Inflammatory macrophage treated with lipopolysaccharide for 1 hour (primary cell): ENCODE measurements at places on chromosomes 3 and 15.

- peak; percentile 21 for DNase-seq
These were observed 25.3 kb downstream of the EPHB3 start for GRCh38 chr3:184586851-184587250.

DNA sequence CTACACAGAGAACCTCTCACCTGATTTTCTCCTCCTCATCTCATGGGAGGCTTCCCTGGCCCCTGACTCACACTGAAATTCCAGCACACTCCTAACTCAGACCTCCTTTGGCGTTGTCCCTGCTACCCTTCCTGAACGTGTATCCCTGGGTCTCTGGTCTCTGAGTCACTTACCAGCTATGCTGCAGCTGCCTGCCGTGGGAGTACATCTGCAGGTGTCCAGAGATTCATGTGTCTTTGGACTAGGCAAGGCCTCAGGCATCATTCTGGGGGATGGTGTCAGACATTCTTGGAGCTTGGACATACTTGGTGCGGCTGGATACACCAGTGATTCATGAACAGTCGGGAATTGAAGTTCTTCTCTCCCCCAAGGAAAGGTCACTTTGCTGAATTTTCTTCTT, 148.8 kb upstream of the TRIM42 start:
- DNase-seq = no peak

- DNase-seq = no peak
These were observed 6.3 kb downstream of the TBL1XR1 start for GRCh38 chr3:177190756-177191681.

DNA sequence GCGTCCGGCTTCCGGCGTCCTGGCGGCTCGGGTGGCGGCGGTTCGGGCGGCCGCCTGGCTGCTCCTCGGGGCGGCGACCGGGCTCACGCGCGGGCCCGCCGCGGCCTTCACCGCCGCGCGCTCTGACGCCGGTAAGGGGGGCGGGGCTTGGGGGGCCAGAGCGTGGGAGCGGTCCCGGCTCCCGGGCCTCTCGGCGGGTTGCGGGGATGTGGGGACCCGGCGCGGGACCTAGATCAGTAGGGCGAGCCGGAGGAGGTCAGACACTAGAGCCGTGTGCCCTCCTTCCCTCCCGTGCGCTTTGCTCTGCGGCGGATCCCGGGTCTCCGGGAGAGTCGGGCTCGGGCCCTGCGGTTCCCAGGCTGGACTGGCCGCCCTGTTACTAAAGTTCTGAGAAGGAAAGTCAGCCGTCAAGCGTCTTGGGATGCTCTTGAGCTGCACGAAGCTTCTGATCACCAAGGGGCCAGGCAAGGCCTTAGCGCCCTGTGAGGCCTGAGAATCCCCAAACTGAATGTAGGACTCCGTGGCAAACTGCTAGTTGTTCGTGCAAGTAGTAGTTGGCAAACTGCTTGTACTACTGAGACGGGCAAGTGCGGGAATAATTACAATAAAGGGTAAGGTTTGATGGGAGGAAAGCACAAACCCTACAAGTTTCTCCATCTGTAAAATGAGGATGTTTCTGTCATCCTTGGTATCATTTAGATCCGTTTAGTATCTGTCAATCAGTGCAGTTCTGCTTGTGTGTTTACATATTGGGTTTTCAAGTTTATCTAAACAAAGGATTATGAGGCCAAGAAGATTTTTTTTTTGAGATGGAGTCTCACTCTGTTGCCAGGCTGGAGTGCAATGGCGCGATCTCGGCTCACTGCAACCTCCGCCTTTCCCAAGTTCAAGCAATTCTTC, 587 bp downstream of the PIGX start:
- peak; percentile 48 for DNase-seq

- peak; percentile 23 for DNase-seq
These were observed 99.6 kb downstream of the ABI3BP start for GRCh38 chr3:100893590-100893989.

DNA sequence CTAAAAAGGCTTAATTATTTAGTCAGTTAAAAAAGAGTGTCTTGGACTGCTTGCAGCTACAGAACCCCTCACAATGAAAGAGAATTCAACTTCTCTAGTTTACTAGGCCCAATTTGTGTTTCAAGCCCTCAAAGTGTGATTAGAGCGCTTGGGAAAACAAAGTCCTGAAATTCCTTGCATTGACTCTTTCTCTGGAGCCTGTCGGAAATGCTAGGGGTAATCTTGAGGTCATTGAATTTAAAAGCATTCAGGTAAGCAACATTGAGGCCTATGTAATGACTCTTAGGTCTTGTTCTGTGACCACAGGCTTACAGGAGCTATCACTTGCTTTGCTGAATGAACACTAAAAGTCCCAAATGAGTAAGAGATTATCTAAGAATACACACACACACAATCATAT, 186.0 kb downstream of the NLGN1 start:
- DNase-seq = no peak

- DNase-seq = no peak
These were observed 23.0 kb upstream of the GOLGA8J start for GRCh38 chr15:30059771-30060170.

DNA sequence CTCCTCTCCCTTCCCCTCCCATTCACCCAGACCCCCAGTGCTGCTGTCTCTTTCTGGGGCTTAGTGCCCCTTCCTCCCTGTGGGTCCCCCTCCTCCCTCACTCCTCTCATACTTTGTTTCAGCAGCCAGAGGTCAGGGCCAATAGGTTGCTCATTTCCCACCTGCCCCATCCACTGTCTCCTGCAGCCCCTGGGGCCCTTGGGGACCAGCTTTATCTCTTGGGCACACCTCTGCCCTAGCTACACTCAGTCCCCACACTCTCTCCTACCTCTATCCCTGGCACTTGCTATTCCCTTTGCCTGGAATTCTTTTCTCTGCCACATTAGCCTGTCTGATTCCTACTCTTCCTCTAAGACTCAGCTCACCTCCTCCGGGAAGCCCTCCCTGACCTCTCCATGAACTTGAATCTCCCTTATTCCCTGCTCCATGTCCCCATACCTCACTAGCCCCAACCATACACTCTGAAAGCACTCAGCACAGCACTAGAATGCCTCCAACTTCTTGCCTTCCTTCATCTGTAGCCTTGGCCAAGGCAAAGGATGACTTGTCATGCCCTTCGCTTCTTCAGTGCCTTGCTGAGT, 14.6 kb downstream of the ANPEP start:
- DNase-seq = no peak

DNA sequence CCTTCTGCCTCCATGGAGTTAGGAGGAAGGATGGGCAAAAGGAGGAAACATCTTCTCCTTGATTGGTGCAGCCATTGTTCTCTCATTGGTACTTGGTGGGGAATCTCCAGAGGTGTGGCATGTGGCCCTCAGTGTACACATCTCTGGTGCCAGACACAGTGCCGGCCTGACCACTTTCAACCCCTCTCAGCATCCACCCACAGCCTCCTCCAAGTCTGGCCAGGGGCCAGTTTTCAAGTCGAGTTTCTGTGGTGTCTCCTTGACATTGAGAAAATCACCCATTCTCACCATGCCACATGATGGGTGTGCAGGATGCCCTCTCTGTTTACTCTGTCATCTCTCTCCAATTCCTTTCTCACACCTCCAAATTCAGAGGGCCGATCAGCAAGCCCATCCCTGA, 12.8 kb upstream of the FSIP1 start:
- DNase-seq = no peak

DNA sequence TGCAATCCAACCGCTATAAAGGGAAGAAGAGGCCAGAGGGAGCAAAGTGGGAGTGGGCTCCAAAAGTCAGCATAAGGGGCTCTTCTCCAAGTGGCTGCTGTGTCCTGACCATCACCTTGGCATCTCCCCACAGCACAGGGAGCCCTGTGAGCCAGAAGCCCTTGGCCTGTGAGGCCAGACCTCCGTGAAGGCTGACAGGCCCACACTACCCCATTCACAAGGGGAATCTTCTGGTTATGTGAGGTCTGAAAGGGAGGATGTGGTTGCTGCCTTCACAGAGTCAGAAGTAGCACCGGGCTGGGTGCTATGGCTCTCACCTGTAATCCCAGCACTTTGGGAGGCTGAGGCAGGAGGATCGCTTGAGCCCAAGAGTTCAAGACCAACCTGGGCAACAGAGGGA, 2.6 kb upstream of the ULK3 start:
- DNase-seq = no peak

- DNase-seq = peak; percentile 64
These were observed 422.1 kb upstream of the TGFBR2 start for GRCh38 chr3:30184091-30184810.

GRCh38 chr15:62753518-62754221, 288.9 kb upstream of the TPM1 start:
- DNase-seq = no peak

DNA sequence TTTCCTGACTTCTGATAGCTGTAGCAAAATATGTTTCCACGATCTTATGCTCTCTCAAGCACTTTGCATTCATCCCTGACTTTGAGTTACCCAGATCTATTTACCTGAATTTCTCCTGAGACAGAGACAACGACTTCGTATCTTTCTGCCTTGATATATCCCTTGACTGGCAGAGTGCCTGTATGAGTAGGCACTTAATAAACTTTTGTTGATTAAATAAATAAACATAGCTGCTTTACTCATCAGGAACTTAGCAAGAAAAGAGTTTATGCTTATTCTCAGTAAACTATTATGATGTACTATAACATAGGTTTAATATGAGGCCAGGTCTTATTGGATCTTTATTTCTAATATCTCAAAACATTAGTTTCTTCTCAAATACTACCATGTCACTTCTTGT, 85.6 kb upstream of the PHLDB2 start:
- no peak for DNase-seq

GRCh38 chr3:95705786-95706418, 1108.5 kb upstream of the EPHA6 start:
- DNase-seq = peak; percentile 9

GRCh38 chr3:148234536-148234935, 463.2 kb upstream of the AGTR1 start:
- no peak for DNase-seq

GRCh38 chr3:53425936-53426335, 68.5 kb upstream of the CACNA1D start:
- DNase-seq = no peak

DNA sequence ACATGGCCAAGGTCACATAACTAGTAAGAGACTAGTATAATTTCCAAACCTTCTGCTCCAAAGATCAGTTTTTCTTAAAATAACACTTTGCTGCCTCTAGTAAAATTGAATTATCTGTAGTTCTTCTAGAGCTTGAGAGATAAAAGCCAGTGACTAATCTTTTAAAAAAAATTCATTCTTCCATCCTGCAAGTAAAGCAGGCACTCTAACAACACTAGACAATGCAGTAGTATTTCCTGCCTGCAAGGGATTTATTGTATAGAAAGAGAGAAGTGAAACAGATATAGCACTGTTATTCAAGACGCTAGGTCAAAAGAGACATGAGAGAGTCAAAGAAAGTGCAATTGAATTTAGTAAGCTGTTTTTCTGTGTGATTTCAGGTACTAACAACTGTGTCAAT, 159.5 kb upstream of the TBC1D5 start:
- peak; percentile 2 for DNase-seq

DNA sequence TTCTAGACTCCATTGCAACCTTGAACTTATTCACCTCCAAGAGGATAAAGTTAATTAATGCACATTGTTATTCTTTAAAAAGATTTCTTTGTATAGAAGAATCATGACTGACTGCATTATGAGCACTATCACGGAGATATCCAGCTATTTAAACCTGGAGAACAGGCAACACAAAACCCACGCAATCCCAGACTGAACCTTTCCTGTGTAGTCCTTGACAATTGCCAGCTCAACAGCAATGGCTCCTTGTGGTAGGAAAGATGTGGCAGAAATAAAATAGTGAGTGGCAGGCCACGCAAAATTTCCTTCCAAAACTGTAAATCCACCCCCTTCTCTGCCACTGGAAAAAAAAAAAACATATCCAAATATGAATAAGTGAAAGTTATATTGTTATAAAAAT, 573.7 kb downstream of the EPHB1 start:
- DNase-seq = no peak

- peak; percentile 18 for DNase-seq
These were observed 55.3 kb downstream of the CLDN1 start for GRCh38 chr3:190266913-190267290.

- no peak for DNase-seq
These were observed 2.7 kb downstream of the UQCC5 start for GRCh38 chr3:52539010-52539653.

DNA sequence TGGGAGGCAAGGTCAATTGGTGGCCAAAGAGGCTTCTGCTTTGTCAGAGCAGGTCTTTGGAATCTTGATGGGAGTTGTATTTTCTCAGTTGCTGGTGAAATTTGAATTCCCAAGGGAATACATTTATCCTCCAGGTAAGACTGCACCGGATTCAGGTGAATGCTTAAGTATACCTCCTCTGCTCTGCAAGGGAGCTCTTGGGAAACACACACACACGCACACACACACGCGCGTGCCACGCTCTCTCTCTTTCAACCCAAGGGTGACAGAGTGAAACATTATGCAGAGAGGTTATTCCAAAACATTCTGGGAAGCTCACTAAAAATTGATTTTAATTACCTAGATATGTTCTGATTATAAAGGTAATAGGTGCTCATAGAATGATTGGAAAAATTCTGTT, 33.7 kb downstream of the ST6GAL1 start:
- DNase-seq = no peak
